ENCODE measurements at places on chromosomes 7 and 10. TPM values are rescaled to one million over a fixed set of nuclear protein-coding genes. Genes with fewer than 3 reads are reported as not detected.

The POU6F2 gene
- not detected for total RNA-seq

The MYO1G gene
- total RNA-seq = 0.27 TPM

The TMEM176B gene
- total RNA-seq = not detected

The TMEM236 gene
- 0.03 TPM for total RNA-seq

The NXPH1 gene
- total RNA-seq = not detected

The ACSM6 gene
- total RNA-seq = not detected
